ENCODE measurements at places on chromosomes 4 and X. TPM values are rescaled to one million over a fixed set of nuclear protein-coding genes. Genes with fewer than 3 reads are reported as not detected.

Gene NEUROG2
- total RNA-seq, result not detected

Gene CXCL8
- 6.2 TPM for total RNA-seq

Gene LONRF3
- total RNA-seq, result 27.6 TPM

Gene EREG
- total RNA-seq, result 1.1 TPM

Gene LINC00632
- 173 TPM for total RNA-seq

Gene TAF7L
- total RNA-seq, result not detected

Gene USP53
- 45.8 TPM for total RNA-seq

Gene ADH1A
- total RNA-seq, result 3.0 TPM

Gene ZDHHC15
- 1.8 TPM for total RNA-seq

- no peak for DNase-seq
- H3K4me1 ChIP-seq, result no peaks in the 10 kb centered on the region
- no peaks in the 10 kb centered on the region for H3K36me3 ChIP-seq
- H3K4me3 ChIP-seq, result no peak overlapping the region
- H3K27me3 ChIP-seq, result no peaks in the 10 kb centered on the region
- H3K27ac ChIP-seq, result no peak overlapping the region
Measured at GRCh38 chrX:11287505-11287904, 5.7 kb upstream of the AMELX start.

- no peak overlapping the region for H3K27ac ChIP-seq
- DNase-seq, result no peak
- H3K4me3 ChIP-seq, result no peak overlapping the region
- H3K36me3 ChIP-seq, result no peaks in the 10 kb centered on the region
- H3K4me1 ChIP-seq, result no peaks in the 10 kb centered on the region
Measured at GRCh38 chr4:58507079-58507478, 1396.9 kb upstream of the IGFBP7 start.

DNA sequence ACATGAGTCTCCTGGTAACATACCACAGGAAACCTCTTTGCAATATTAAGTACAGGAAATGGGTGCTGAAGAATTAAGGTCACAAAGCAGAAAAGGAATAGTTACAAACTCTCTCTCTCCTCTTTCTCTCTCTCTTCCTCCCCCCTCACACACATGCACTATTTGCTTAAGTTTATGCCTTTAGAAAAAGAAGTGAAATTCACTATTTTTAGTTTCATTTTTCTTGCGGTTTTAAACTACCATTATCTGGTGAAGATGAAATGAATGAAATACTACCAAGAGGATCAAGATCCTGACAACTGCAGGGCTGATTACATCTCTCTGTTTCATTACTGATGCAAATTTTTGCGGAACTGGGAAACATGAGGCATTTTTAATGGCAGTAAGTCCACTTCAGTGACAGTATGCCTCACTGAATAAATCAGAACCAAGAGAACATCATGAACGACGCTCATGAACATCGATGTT, 64.3 kb upstream of the FTHL17 start:
- no peak overlapping the region for H3K27ac ChIP-seq
- H3K4me1 ChIP-seq, result no peaks in the 10 kb centered on the region
- no peak for DNase-seq
- H3K27me3 ChIP-seq, result no peaks in the 10 kb centered on the region
- no peak overlapping the region for H3K4me3 ChIP-seq
- peaks cover 5% of the 10 kb centered on the region for H3K36me3 ChIP-seq

GRCh38 chr4:58048491-58048890, 938.3 kb upstream of the IGFBP7 start:
- H3K4me1 ChIP-seq, result no peaks in the 10 kb centered on the region
- no peaks in the 10 kb centered on the region for H3K36me3 ChIP-seq
- no peaks in the 10 kb centered on the region for H3K27me3 ChIP-seq
- H3K4me3 ChIP-seq, result no peak overlapping the region

GRCh38 chr4:185562531-185562930, 27.2 kb upstream of the PDLIM3 start:
- peaks cover 11% of the 10 kb centered on the region for H3K4me1 ChIP-seq
- no peaks in the 10 kb centered on the region for H3K36me3 ChIP-seq
- H3K27ac ChIP-seq, result no peak overlapping the region
- DNase-seq, result no peak
- H3K27me3 ChIP-seq, result no peaks in the 10 kb centered on the region

DNA sequence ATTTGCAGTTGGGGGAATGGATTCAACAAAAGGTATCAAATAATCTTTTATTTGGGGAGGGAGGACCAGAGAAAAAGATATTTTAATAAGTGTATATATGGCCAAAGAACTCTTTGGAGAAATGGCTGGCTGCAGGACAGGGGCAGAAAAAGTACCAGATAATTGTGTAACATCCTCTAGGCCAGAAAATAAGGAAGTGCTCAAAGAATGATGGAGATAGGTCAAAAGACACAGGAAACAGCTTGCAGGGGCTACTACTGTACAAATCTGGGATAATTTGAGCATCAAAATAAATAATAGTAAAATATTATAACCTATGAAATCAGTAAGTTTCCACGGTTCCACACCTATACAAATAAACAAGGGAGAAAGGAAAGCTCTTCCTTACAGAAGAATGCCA, 34.8 kb downstream of the KLHL5 start:
- H3K4me1 ChIP-seq, result no peaks in the 10 kb centered on the region
- H3K4me3 ChIP-seq, result no peak overlapping the region
- no peak for DNase-seq
- H3K27me3 ChIP-seq, result no peaks in the 10 kb centered on the region
- no peaks in the 10 kb centered on the region for H3K36me3 ChIP-seq
- no peak overlapping the region for H3K27ac ChIP-seq

GRCh38 chr4:2662598-2662997, 93.5 kb downstream of the TNIP2 start:
- DNase-seq, result no peak
- peaks cover 16% of the 10 kb centered on the region for H3K4me1 ChIP-seq
- H3K36me3 ChIP-seq, result peaks cover 79% of the 10 kb centered on the region
- H3K27ac ChIP-seq, result no peak overlapping the region
- no peaks in the 10 kb centered on the region for H3K27me3 ChIP-seq

DNA sequence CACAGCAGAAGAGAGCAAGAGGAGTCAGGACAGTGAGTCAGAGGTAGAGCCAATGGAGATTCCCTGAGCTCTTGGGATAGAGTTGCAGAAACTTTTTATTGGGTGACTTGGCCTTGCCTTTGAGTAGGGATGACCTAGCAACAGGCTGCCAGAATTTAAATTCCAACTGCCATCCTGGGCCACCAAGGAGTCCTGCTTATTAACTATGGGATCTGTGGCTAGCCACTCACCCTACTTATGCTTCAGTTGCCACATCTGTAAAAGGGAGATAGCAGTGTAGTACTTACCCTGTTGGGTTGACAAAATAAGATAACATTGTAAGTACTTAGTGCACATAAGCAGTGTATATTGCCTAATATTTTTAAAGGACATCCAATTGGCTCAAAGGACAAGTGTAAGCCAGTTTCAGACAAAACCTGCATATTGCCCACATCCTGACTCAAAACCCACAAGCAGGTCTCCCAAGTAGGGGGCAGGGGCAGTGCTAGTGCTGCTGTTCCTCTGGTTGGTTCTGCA, 43.5 kb upstream of the TMEM164 start:
- H3K4me1 ChIP-seq, result no peaks in the 10 kb centered on the region
- no peak overlapping the region for H3K4me3 ChIP-seq
- DNase-seq, result no peak
- H3K36me3 ChIP-seq, result no peaks in the 10 kb centered on the region
- no peak overlapping the region for H3K27ac ChIP-seq

DNA sequence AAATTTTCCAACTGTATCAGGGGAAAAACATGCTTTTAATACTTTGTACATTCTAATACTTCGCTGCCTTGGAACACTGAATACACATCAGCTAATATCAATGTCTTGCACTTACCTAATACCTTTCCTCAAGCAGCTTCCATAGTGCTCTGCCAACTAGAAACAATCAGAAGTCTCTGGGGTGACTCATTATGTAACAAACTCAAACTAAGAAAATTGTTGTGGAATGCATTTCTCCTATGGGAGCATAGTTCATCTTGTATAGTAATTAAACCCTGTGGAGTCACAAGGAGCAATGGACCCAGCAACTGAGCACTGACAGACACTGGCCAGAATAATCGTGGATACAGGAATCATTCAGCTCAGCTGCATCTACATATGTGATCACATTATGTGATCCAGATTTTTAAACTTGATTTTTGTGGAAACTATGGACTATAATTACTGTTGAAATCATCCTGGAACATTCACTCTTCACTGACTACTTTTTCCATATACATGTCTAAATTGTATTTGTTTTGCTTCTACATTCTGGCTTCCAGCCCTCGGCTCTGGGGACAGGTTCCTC, 496.9 kb downstream of the TMA16 start:
- DNase-seq, result no peak
- no peaks in the 10 kb centered on the region for H3K36me3 ChIP-seq
- H3K27me3 ChIP-seq, result no peaks in the 10 kb centered on the region
- no peaks in the 10 kb centered on the region for H3K4me1 ChIP-seq
- H3K27ac ChIP-seq, result no peak overlapping the region

GRCh38 chr4:169611157-169611556, 1.2 kb downstream of the NEK1 start:
- H3K27ac ChIP-seq, result no peak overlapping the region
- H3K36me3 ChIP-seq, result no peaks in the 10 kb centered on the region

DNA sequence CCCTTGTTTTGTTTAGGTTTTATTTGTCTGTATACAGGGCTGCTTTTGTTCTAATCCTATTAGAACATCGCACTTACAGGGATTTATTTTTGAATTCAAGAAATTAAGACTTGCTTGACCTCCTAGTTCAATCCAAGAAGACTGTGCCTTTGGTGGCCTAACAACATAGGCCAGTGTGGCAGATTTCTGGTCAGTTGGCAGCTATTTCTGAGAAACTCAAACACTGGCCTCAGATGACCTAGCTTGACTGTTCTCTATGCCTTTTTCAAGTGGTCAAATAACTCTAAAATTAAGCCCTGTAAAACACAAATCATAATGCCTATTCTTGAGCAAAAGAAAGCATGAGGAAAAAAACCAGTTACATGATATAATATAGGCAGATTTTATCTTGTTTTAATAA, 89.3 kb upstream of the GPR34 start:
- no peak for DNase-seq
- H3K4me3 ChIP-seq, result no peak overlapping the region
- no peaks in the 10 kb centered on the region for H3K27me3 ChIP-seq
- no peak overlapping the region for H3K27ac ChIP-seq

DNA sequence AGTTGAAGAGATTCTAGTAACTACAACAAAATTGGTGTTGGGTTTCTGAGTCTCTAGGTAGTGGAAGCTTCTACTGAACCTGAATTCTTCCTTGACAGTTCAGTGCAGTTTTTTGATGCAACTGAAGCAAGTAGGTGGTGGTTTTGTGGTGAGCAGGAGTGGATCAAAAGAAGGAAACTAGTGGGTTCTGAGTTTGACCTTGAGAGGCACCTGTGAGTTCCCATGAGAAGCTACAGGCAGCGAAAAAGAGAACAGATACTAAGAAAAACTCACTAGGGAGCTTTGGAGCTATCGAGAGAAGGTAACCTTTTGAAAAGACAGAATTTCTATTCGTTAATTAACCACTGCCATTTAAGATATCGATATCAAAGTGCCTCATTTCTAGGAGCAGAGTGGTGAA, 145.2 kb downstream of the PDHA2 start:
- no peak for DNase-seq
- no peak overlapping the region for H3K4me3 ChIP-seq
- no peaks in the 10 kb centered on the region for H3K4me1 ChIP-seq
- no peak overlapping the region for H3K27ac ChIP-seq
- no peaks in the 10 kb centered on the region for H3K36me3 ChIP-seq

GRCh38 chrX:97907791-97908190, 1024.1 kb downstream of the RPA4 start:
- H3K27ac ChIP-seq, result no peak overlapping the region
- no peaks in the 10 kb centered on the region for H3K27me3 ChIP-seq
- no peak for DNase-seq
- H3K36me3 ChIP-seq, result no peaks in the 10 kb centered on the region
- H3K4me3 ChIP-seq, result no peak overlapping the region

GRCh38 chrX:19670854-19671620, 155.7 kb upstream of the MAP3K15 start:
- H3K4me1 ChIP-seq, result peaks cover 16% of the 10 kb centered on the region
- H3K27me3 ChIP-seq, result no peaks in the 10 kb centered on the region
- no peak for DNase-seq
- H3K27ac ChIP-seq, result no peak overlapping the region
- no peak overlapping the region for H3K4me3 ChIP-seq

GRCh38 chr4:102494603-102495002, 6.6 kb upstream of the NFKB1 start:
- peaks cover 8% of the 10 kb centered on the region for H3K4me1 ChIP-seq
- no peak overlapping the region for H3K4me3 ChIP-seq
- H3K27me3 ChIP-seq, result no peaks in the 10 kb centered on the region
- H3K36me3 ChIP-seq, result no peaks in the 10 kb centered on the region
- DNase-seq, result no peak

Measured in lower lobe of right lung (tissue), 2 donors.